ENCODE measurements at places on chromosomes 1 and 21.

DNA sequence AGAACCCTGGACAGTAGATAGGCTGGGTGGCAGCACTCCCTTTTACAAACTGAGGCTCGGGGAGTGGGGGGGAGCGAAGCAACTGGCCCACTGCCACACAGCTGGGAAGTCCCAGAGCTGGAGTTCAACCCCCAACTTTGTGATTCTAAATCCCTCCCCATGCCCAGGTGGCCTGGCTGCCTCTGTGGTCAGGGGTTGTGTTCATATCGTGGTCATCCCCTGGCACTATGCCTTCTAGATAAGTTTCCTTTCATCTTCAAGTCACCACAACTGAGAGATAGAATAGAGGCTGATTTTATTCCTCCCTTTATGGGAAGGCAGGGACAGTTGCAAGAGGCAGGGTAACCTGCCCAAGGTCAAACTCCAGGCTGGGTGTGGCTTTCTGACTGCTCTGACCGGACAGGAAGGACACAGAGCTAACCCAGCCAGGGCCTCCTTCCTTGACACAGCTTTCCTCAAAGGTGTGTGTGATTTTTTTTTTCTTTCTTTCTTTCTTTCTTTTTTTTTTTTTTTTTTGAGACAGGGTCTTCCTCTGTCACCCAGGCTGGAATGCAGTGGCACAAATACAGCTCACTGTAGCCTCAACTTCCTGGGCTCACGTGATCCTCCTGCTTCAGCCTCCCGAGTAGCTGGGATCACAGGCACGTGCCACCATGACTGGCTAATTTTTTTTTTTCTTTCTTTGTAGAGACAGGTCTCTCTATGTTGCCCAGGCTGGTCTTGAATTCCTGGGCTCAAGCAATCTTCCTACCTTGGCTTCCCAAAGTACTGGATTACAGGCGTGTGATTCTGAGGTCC lies 18.4 kb upstream of the TNFRSF1B start:
- DNase-seq = peak; percentile 32

- DNase-seq = peak; percentile 74
These were observed 58.4 kb upstream of the CACNA1E start for GRCh38 chr1:181424786-181425403.

DNA sequence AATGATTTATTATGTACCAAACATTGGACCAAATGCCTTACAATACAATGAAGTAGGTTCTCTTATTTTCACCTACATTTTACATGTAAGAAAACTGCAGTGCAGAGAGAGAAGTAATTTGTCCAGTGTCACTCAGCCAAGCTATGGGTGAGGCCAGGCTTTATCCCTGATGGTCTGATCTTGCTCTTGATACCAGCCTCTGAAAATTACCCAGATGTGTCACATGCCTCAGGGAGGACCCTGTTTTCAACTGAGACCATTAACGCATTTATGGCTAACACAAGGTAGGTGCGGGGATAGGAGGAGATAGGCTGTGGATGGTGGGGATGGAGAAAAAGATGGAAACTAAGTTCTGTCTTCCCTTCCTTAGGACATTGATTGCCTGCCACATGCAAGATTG lies 56.9 kb downstream of the NGF start:
- no peak for DNase-seq

GRCh38 chr1:119715542-119715941 lies 3.8 kb downstream of the PHGDH start:
- DNase-seq = peak; percentile 27

DNA sequence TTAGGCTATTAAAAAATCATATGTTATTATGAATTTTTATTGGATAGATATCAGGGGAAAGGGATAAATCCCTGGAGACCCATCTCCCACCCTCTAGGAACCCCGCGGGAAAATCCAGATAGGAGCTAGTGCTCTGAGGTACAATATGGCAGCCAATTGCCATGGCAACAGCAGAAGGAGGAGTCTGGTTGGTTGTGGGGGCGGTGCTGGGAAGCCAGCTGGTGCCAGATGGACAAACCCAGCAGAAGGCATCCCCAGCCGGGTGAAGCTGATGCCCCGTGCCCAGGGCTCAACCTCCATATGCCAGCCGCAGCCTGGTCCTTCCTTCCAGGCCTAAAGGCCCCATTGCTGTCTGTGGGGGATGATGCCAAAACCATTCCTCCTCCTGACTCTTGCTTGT lies 38.3 kb downstream of the RHBG start:
- no peak for DNase-seq

- no peak for DNase-seq
These were observed 2.7 kb upstream of the COL6A2 start for GRCh38 chr21:46095083-46095719.

GRCh38 chr1:153749408-153750005 lies 21.7 kb downstream of the INTS3 start:
- DNase-seq = peak; percentile 85

- no peak for DNase-seq
These were observed 66.5 kb downstream of the AK4 start for GRCh38 chr1:65214340-65215027.

GRCh38 chr1:78072216-78072615 lies 26.4 kb downstream of the GIPC2 start:
- no peak for DNase-seq

DNA sequence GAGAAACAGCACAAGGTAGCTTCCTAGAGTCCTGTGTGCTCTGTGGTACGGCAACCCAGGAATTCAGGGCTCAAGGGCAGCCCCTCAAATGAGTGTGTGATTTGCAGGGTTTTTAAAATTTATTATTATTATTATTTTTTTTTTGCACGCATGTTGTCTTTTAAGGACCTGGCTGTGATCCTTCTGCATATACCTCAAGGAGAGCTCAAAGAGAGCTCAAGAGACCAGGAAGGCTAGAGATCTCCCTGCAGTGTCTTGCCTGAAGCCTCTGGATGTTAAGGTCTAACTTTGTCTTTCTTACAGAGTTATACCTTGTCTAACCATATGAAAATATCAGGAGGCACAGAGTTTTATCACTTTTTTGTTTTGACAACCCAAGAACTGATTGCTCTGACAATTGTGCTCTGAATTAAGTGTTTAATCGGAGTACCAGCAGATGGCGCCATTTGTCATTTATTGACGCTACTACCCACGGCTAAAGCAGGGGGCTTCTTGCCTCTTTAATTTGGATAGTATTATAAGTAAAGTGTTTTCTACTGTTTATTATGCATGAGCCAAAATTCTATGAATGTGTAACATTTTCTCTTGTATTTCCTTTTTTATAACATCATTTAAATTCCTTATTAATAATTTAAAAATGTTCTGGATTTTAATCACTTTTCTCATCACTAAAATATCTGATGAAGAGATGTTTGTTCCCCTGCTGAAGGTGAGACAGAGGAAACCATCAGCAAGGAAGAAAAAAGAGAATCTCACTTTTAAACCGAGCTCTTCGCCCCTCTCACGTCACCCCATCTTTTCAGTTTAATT lies 35.8 kb upstream of the LMO4 start:
- DNase-seq = peak; percentile 73

DNA sequence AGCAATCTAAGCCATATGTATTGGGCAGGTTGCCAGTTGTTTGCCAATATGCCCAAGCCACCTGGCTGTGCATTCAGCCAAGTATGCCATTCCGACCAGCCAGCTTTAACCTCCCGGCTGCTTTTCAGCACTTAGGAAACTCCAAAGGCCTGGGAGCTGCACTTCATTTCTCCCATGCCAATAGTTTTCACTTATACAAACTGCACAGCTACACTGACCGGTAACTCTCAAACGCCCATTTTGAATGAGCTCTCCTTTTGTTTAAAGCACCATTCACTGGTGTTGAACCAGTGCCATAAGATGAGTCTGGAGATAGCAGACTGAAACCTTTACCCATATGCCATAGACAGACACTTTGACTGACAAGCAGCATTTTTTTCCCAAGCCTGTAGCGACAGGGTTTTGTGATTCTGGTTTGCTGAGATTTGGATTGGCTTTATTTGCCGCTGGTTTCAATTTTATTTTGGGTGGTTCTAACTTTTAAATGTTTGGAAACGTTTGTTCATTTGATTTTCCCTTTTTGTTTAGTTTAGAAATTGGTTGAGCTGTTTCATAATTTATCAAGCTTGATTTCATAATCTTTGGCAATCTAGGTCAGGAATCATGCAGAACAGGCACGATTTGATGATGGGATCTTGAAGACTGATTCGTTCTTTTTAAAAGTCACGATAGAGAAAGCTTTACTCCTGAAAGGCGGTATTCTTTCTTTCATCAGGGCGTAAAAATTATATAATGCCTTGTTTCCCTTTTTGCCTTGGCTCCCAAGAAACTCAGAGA lies 144.6 kb downstream of the NFIA start:
- DNase-seq = peak; percentile 71

- no peak for DNase-seq
These were observed 32.8 kb upstream of the LHX4 start for GRCh38 chr1:180197231-180197630.

- DNase-seq = no peak
These were observed 25.3 kb downstream of the FTCD start for GRCh38 chr21:46129846-46130651.

GRCh38 chr1:167565922-167566321 lies 12.4 kb upstream of the CREG1 start:
- DNase-seq = no peak

DNA sequence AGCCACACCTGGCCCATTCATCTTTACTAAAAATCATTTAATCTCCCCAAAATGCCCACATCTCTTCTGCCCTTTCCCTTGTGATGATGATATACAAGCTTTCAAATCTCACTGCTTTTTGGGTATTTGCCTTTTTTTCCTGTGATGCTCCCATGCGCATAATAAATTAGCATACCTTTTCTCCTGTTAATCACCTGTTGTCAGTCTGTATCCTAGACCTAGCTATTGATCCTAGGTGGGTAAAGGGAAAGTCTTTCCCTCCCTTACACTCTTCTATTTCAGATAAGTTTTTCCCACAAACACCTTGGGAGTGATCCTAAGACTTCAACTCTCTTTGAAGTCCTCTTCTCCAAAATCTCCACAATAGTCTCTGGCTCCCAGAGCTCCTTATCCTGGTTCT lies 12.0 kb upstream of the SLC35A3 start:
- no peak for DNase-seq

DNA sequence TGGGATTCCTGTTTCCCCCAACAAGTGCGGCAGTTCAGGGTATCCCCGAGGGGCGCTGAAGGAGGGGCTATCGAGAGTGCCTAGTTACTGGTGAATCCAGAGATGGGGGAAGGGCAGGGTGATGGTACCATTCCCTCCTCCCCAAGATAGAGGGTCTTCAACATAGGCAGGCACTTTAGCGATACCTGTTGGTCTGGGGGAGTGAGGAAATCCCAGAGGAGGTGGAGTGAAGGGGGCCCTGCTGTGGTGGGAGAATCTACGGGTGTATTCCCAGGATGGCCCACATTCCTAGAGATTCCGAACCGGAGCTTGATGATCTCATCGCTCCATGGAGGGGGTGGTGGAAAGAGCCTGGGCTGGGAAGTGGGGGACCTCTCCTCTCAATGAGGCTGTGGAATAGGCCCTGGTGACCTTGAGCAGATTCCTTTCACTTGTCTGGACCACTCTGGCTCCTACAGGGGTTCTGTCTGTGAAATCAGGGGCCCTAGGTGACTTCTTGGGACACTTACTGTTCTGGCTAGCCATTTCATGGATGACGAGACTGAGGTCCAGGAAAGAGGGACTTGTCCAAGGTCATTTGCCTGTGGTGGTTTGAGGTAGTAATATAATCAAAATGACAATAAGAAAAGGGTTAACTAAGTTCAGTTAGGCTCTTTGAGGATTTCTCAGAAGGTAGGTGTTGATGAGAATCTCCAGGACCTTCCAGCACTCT lies 52.7 kb upstream of the SYNC start:
- DNase-seq = no peak

- peak; percentile 26 for DNase-seq
These were observed 98.9 kb upstream of the DPYD start for GRCh38 chr1:98019747-98020146.

DNA sequence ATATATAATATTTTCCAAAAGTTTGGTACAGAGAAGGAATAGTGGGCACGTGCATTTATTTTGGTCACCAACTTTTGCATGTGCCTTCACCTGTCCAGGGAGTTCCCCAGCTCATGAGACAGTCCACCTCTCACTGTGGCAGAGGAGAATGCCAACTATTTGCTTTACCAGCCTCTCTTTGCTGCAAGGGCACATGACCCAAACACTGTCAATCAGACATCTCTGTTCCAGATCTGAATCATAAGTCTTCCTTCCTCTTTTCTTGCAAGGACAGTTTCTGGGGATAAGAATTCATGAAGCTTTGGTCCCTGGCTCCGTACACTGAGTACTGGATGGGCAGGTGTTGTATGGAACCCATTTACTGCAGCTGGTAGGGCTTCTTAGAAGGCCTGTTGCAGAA lies 38.6 kb downstream of the C1orf87 start:
- no peak for DNase-seq

GRCh38 chr1:206540044-206540780 lies 32.9 kb downstream of the RASSF5 start:
- peak; percentile 61 for DNase-seq

GRCh38 chr1:155322571-155322952 lies 1.9 kb downstream of the RUSC1 start:
- DNase-seq = peak; percentile 39

DNA sequence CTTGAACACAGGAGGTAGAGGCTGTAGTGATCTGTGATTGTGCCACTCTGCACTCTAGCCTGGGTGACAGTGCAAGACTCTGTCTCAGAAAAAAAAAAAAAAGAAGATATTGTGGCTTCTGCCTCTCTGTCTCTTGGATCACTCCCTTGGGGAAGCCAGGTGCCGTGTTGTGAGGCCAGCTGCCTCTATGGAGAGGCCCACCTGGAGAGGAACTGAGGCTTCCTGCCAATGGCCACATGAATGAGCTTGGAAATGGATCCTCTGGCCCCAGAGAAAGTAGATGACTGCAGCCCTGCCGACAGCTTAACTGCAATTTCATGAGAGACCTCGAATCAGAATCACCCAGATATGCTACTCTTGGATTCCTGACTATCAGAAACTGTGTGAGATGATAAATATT lies 19.7 kb upstream of the AK2 start:
- DNase-seq = no peak

DNA sequence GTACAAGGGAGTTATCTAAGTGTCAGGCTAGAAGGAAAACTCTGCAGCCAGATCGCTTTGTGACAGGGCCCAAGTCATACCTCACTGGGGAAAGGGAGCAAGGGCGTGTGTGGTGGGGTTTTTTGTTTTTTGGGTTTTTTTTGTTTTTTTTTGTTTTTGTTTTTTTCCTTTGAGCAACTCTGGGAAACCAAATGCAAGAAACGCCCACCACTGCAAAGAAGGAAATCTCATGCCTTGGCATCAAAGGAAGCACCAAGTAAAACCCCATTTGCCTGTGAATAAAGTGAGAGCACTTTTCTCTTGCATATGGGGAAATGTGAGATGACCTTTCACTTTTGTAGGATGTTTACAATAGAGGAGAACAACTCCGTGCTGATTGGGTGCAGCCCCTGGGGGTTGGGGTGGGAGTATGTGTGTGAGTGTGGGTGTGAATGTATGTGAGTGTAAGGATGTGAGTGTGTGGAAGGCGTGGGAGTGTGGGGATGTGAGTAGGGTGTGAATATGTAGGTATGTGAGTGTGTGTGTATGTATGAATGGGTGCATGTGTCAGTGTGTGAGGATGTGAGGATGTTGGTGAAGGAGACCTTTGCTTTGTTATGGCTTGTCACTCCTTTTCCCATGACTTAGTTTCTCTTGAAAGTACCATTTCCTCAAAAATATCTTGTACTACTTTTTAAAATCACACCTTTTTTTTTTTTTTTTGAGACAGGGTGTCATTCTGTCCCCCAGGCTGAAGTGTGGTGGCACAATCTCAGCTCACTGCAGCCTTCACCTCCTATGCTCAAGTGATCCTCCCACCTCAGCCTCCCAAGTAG lies 34.6 kb downstream of the IL12RB2 start:
- no peak for DNase-seq

All from fibroblast of the aortic adventitia (primary cell).